ENCODE measurements at places on chromosomes 12 and 14.

DNA sequence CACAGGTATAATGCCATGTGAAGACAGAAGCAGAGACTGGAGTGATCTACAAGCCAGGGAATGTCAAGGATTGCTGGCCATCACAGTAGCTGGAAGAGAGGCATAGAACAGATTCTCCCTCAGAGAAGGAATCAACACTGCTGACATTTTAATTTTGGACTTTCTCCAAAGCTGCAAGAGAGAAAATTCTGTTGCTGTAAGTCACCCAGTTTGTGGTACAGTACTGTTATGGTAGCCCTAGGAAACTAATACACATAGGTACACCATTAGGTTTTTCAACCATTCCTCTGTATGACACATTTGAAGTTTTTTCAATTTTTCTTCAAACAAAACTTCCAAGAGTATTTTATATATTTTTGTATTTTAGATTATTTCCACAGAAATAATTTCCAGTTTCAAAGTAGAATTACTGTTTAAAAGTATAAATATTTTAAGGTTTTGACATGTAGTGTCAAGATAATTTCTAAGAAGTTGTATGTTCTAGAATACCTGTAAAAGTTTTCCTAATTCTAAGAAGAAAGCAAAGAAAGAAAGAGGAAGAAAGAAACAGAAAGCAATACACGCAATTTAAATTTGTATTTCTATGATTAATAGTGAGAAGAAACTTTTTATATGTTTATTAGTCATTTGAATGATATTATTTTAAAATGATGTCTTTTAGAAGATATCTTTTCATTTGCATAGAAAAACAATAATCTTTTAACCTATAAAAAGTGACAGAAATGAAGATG, 64.9 kb upstream of the CATSPERB start:
- DNase-seq, result peak; percentile 59

GRCh38 chr12:107598906-107599305, 86.7 kb upstream of the PWP1 start:
- no peak for DNase-seq

DNA sequence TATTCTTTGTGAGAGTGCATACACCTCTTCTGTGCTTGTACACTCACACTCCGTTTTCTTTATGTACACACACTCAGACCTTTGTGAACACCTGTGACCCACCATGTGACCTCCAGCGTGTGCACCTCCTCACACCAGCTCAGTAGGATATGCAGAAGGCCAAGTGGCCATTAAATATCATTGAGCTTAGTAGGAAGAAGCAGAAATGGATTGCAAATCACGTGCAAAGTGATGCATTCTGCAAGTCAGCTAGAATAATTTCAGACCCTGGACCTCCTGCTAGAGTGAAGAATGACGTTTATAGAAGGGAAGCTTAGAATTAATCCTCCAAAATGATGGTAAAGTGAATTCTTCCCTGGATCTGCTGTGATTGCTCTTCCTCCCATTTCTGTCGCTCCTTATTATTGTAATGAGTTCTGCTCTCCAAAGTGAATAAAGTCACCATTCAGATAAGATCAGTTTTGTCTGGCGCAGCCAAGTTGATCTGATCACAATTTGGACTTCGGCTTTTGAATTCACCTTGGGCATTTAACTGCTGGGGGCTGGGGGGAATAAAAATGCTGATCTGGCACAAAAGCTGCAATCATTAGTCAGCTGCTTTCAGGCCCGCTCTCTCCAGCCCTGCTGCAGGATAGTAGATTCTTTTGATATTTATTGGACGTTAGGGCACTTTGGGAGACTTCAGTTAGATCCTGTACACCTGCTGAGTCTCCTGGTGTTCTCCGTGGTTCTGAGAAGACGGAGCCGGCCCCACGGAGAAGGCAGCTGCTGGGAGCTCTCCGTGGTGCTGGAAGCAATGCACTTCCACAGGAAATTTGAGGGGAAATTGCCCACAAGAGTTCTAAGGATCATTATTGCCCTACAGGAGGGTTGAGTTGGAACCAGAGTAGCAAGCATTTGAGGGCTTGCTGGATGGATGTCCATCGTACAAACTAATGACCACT, 12.4 kb upstream of the NRXN3 start:
- DNase-seq, result peak; percentile 22

DNA sequence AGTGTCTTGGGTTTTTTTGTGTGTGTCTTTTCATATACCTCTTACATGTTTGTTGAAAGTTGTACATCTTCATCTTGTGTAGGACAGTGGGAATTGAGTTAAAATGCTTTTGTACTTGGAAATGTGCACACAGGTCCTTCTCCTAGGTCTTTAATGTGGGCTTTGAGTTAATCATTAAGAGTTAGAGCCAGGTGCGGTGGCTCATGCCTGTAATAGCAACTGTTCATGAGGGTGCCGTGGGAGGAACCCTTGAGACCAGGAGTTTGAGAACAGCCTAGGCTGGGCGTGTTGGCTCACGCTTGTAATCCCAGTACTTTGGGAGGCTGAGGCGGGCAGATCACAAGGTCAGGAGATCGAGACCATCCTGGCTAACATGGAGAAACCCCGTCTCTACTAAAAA, 13.9 kb downstream of the CLECL1 start:
- DNase-seq, result no peak

DNA sequence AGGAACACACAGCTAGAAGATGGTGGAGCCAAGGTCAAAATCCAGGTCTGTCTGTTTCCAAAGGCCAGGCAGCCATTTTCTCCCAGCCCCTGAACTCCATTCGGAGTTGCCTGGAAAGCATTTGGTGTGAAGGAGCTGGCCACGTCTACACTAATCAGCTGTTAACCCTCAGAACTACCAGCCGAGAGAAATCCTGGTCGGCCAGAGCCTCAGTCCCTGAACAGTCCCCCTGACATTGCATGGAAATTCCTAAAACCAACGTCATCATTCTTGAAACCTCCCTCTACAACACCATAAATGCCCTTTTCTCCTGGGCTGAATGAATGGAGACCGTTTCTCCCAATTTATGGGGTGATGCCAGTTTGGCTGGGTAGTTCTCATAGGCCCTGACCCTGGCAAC, 245.6 kb downstream of the SLC41A2 start:
- no peak for DNase-seq

DNA sequence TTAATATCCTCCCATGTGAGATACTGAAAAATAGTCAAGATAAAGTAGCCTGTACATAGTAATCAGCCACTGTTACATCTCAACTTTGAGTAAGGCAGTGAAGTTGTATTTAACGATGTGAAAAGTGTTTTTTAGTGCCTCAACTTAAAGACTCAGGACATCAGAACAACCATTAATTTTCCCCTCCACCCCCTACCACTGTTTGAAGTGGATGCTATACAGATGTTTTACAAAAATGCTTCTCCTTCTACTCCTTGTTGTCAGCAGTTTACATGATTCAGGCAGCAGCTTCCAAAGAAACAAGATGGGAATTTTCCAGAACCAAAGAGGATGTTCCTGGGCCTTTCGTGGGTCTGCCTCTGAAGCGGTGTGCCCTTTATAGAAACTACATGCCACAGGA, 143.6 kb downstream of the RPAP3 start:
- DNase-seq, result no peak

- peak; percentile 48 for DNase-seq
Measured at GRCh38 chr12:56271031-56271430, 4.3 kb downstream of the COQ10A start.

DNA sequence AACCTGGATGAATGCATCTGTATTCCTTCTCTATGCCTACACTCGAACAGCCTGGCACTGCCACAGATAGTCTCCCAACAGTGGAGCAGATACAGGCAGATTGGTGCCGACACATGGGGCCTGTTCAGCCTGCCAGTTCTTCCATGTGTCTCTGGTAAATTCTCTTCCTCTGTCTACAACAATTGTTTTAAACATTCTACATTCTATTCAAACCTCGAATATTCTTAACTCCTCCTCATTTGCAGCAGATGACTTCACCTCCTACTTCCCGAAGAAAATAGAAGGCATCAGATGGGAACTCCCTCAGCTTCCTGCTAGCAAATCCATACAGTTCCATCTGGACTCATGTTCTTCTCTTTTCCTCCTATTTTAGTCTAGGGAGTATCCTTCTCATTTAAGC, 43.1 kb upstream of the OTOGL start:
- DNase-seq, result no peak

DNA sequence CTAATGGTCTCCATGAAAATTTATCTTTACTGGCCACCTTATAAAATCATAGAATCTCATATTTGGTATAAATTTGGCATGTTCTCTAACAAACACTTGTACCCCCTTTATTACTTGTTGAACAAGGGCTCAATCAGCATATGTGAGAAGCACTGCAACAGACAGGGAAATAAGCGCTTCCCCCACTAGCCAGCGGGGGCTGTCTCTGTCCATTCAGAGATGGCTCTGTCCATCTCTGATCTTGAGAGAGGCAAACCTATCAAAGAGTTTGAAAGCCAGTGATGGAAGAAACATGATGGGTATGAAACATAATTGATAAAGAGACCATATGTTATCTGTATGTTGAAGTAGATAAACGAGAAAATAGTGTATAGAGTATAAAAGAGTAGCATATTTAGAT, 326.8 kb downstream of the PDZRN4 start:
- DNase-seq, result no peak

GRCh38 chr14:75527449-75528163, 5.3 kb downstream of the BATF start:
- no peak for DNase-seq

- peak; percentile 84 for DNase-seq
Measured at GRCh38 chr12:71476513-71476912, 36.9 kb downstream of the LGR5 start.

GRCh38 chr12:19515179-19515578, 75.9 kb downstream of the AEBP2 start:
- DNase-seq, result no peak

DNA sequence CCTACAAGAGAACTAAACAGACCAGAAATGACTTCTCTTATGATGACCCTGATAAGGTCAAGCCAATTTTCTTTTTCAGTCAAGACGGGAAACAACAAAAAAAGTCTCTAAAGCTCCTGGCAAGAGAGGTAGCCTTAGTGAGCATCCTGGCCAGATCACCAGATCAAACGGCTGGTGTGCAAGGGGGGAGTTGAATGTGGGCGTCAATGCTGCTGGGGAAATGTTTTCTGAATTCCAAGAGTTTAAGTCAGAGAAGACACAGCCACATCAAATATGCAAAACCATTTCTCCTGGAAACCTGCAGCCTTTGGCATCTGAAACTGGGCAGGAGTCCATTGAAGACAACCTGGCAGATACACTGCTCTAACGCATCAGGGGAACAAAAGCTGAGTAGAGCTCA, 16.0 kb upstream of the SELPLG start:
- peak; percentile 91 for DNase-seq

- DNase-seq, result peak; percentile 16
Measured at GRCh38 chr14:77844802-77845201, 44.9 kb downstream of the ADCK1 start.

GRCh38 chr14:77142005-77142800, 612 bp upstream of the ZDHHC22 start:
- no peak for DNase-seq

- no peak for DNase-seq
Measured at GRCh38 chr12:31228811-31229792, 96.8 kb downstream of the SINHCAF start.

GRCh38 chr12:110790301-110790700, 47.6 kb upstream of the PPP1CC start:
- DNase-seq, result peak; percentile 33

GRCh38 chr12:131825146-131825892, 2.9 kb upstream of the MMP17 start:
- peak; percentile 43 for DNase-seq

GRCh38 chr14:90503582-90503981, 106.8 kb downstream of the CALM1 start:
- DNase-seq, result no peak

DNA sequence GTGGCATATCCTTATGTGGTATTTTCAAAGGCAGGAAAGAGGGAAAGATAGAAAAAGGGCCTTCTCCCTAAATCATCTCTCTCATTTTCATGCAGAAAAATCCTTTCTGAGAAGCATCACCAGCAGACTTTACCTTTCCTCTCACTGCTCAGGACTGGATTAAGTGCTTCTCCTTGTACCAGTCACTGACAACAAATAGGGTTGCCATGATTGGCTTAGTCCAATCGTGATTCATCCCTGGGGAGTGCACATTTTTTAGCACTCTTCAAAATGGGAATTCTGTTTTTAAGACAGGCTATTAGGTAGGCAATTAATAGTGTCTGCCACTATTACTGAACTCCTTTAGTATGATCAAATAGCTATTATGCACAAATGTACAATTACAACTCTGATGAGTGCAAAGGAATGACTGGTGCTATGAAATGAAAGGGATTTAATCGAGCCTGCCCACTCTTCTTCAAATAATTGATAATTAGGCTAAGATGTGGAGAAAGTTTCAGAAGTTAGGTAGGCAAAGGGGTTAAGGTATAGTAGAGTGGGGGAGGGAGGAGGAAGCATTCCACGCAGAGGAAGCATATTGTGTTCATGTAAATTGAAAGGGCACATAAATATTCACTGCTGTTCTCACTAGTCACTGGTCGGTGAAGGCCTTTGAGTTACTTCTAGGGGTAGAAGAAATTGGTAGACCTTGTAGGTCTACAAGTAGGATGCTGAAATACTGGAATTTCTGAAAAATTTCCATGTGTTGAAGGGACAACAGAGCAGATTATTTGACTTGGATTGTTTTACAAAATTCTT, 84.0 kb downstream of the MSRB3 start:
- peak; percentile 11 for DNase-seq

GRCh38 chr14:26872515-26873361, 274.9 kb upstream of the NOVA1 start:
- peak; percentile 72 for DNase-seq

GRCh38 chr12:101878243-101878821, 952 bp downstream of the DRAM1 start:
- DNase-seq, result no peak

DNA sequence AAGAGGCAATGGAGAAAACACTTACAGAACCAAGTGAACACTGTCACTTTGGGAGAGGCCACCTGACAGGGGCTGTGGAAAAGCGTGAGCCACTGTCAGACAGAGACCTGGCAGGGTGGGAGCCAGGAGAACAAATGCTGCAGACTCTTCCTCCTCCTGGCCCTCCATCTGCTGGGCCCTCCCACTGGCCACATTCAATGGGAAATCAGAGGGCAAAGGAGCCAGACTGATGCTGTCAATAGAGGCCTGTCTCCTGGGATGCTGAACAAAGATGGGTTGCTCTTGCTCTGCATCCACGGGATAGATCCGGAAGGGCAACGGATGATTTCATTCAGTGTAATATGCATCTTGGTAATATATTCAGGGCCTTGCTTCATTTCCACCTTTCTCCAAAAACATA, 44.9 kb upstream of the BCAT1 start:
- DNase-seq, result no peak

- DNase-seq, result no peak
Measured at GRCh38 chr12:2653461-2653965, 141.3 kb upstream of the FKBP4 start.

DNA sequence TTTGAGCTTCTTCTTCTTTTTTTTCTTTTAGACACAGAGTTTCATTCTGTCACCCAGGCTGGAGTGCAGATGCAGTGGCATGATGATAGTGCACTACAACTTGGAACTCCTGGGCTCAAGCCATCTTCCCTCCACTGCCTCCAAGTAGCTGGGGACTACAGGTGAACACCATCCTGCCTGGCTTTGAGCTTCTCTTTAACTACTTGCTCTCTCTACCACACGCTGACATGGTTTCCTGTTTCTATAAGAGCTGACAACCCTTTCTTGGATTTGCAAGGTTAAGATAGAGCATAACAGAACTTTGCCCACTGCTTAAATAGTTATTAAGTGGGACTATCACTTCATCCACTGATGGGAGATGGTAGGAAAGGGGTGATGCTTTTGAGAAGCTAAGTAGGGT, 82.4 kb upstream of the SLC38A2 start:
- DNase-seq, result no peak

Measured in fibroblast of mammary gland (primary cell).